NCI-H2029 treated with DMSO at 0.1 percent for 48 hours (cell line): ENCODE measurements at places on chromosomes 7 and 10.

DNA sequence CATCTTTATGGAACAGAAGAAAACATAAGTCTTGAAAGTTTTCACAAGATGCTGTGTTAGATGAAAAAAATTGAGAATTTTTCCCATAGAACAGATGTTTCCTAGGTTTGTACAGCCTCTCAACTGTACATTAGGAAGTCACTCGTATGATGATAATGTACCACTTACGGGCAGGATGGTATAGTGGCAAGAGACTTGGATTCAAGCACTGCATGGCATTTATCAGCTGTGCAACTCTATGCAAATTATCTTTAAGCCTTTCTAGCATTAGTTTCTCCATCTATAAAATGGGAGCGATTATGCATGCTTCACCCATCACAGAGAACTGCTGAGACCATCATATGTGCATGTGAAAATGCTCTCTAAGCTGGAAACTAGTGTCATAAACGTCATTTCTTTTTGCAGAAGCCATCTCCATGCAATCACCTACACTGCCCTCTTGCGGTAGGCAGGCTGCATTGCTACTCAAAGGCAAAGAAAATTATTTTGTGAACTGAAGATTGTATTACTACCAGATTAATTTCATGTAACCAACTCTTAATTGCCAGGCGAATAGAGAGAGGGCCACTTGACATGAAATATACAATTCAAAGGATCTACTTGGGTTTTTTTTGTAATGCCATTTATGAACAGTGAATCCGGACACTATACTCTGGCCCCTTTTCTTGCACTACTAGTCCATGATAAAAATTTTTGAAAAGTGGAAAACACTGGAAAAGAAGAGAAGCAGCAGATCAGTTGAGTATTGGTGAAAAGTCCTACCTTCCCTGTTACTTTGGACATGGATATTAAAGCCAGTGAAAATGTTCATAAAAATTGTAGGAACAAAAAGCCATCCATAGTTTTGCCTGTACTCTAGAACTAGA is 102.3 kb downstream of the JAZF1 start:
- no peak for DNase-seq

GRCh38 chr7:17815318-17815717 is 125.0 kb downstream of the SNX13 start:
- no peak for DNase-seq

DNA sequence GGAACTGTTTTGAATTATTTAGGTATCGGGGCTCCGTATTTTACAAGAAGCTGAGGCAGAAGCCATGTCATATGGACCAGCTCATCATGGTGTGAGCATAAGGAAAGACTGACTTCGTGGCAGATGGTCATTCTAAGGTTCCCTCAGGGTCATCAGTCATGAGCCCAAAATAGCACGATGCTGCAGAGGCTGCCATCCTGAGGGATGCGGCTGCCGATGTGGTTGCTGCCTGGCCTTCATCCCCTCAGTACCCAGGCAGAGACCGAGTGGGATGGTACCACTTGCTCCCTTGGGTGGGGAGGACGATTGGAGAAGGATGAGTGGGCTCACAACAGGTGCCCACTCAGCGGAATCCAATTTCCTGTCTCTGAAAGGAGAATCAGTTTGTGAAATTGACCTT is 490.3 kb downstream of the SDK1 start:
- DNase-seq: no peak

GRCh38 chr7:66921396-66921917 is 432 bp downstream of the TMEM248 start:
- DNase-seq: no peak

- no peak for DNase-seq
Observed at GRCh38 chr7:139960157-139960556, 102.6 kb downstream of the PARP12 start.

GRCh38 chr10:18650404-18650997 is 886 bp downstream of the NSUN6 start:
- no peak for DNase-seq

DNA sequence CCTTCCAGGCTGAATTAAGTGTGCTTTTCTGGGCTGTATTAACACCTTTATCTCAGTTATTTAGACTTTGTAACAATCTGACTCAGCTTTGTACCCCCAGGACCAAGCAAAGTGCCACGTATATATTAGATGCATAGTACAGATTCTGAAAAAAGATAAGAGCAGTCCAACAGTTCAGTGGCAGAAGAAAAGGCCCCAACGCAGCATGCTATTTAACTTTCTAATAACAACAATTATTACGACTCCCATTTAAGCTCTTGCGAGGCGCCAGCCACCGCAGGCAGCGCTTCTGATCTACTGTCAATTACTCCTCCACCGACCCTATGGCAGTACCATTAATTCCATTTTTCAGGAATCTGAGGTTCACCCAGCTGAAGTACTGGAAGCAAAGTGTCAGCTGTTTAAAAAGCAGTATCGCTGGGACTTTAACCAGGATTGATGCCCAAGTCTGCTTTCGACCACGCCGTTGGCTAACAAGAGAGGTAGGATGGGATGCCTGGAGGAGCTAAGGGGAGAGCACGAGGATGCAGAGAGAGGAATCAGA is 638 bp downstream of the LIPA start:
- DNase-seq: no peak

- no peak for DNase-seq
Observed at GRCh38 chr7:100119970-100120732, 717 bp downstream of the CNPY4 start.
